ENCODE measurements at places on chromosomes 2 and 18.

DNA sequence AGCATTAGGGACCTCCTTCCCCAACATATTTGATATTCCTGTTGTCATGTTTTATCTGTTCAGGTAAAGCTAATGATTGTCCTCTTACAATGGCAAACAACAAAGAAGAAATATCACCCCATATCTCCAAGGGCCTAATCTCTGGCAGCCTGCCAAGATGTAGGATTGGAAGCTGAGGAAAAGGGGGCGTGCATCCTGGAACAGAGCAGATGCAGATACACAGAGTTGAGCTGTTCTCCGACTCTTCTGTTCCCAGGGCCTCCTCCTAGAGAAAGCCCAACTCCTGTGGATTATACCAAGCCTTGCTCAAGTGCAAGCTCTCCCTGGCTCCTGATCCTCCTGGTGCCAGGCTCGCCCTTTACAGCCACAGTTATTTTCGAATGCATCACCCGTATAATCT lies 35.2 kb upstream of the CD207 start:
- DNase-seq, result no peak

- DNase-seq, result no peak
These were observed 12.1 kb downstream of the TCF7L1 start for GRCh38 chr2:85145116-85145820.

DNA sequence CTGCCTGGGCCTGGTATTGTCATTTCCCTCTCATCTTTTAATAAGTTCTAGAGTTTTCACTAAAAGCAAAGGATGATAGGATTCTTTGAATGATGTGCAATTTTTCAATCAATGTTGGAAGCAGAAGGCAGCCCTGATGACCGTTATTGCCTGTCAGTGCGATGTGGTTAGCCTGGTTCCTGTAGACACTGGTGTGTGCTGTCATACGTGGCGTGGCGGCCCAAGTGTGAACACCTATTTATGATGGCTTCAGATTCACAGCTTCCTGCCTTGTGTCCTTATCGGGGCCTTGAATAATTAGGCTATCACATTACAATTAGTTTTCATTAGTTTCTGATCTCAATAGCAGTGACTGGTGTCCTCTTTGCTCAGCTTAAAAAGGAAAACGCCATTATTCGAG lies 218.5 kb downstream of the TPGS2 start:
- no peak for DNase-seq

- peak; percentile 98 for DNase-seq
These were observed 26.4 kb downstream of the TBC1D8 start for GRCh38 chr2:101124643-101125366.

GRCh38 chr2:167192833-167193232 lies 304.6 kb downstream of the XIRP2 start:
- DNase-seq, result no peak

DNA sequence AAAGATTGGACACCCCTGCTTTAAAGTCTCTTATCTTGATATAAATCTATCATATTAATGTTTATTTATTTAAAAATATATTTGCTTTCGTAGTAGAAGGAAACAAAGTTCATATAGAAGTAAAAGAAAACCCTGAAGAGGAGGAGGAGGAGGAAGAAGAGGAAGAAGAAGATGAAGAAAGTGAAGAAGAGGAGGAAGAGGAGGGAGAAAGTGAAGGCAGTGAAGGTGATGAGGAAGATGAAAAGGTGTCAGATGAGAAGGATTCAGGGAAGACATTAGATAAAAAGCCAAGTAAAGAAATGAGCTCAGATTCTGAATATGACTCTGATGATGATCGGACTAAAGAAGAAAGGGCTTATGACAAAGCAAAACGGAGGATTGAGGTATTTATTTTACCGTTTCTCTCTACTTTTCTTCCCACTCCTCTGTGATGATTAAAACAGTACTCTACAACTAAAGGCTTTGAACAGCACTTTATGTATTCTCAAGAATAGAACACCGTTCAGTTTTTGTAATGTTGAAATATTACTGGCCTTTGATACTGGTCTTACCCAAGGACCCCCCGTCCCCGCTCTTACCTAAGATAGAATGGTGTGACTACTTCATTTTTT lies 39.2 kb downstream of the EIF5B start:
- no peak for DNase-seq

DNA sequence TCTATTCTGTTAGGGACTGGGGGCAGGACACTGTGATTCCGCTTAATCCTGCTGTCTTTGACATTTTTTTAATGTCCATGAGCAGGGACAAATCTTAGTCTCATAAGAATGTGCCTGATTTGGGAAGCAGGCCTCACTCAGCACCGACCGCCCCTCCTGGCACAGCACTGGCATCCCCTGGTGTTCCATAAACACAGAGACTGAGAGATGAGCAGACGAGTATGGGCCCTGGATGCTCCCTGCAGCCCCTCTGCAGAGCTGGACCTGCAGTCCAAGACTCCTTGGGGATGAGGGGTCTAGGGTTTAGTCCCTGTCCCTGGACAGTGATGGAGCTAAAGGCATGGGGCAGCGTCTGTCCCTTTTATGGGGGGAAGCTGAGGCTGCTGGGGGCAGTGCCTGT lies 81.6 kb downstream of the NDUFA10 start:
- no peak for DNase-seq

DNA sequence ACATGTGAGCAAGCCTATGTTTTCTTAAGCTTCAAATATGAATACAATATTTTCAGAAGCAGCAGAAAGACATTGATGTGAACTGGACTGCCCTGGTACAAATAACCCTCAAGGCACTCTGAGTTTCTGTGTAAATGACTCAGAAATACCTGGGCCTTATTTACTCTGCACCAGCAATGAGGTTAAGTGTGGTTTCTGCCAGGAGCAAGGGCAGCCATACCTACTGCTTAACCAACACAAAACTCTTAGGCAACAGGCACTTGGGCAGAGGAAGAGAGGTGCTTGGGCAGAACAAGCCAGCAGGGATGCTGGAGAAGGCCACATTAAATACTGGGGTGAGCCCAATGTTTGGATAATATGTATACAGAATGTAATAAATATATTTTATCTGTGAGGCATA lies 29.4 kb upstream of the ARL5A start:
- DNase-seq, result no peak

DNA sequence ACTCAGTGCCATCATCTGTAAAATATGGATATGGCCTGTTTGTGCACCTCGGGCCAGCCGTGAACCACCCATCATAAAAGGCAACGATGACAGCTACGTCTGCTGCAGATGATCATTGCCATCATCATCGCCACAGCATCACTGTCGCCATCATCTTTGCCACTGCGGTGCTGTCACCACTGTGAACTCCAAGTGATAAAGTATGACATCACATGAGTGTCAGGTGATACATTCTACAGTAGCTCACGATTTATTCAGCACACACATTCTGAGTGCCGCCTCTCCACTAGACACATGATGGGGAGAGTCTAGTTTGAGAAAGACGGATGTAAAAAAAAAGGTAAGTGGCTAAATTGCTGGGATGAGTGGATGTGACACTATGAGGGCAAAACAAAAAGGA lies 755.4 kb upstream of the RAB6C start:
- no peak for DNase-seq

DNA sequence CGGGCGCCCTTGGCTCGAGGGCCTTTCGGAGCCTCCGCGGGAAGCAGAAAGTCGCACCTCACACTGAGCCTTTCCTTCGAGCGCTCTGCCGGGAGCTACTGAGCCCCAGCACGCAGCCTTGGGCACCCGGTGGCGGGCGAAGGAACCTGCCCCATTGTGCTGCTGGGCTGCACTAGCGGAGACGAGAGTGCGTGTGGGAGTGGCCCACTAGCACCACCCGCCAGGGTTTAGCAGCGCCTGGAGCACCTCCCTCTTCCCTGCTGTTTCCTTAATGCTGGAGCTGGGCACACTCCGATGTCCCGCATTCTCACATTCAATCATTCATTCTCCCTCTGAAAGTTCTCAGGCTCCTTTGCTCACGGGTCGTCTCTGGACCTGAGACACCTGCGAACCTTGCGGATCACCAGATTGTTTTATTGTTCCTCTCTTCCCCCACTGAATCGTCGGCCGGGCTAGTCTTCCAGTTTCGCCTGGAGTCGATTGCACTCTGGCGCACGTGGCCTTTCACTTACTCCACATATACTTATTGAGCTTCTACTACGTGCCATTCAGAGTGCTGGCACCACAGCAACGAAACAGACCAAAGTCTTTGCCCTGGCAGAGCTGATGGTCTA lies 8.5 kb upstream of the PAX3 start:
- no peak for DNase-seq

- DNase-seq, result no peak
These were observed 37.5 kb upstream of the STK17B start for GRCh38 chr2:196208915-196209314.

DNA sequence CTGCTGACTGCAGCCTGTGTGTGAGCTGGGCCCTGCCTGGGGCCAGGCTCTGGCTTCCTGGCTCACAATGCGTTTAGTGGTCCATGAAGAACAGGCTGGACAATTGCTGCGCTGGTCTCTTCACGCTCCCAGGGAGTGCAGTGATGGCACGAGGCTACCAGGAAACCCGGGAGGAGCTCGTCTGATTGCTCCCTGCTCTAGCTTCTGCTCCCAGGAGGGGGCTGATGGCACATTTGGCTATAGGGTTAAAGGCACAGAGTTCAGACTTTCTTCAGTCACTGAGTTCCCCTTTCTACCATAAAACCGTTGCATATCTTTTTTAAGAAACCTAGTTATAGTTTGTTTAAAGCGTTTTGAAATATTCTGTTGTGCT lies 60.1 kb downstream of the KCNF1 start:
- DNase-seq, result no peak

DNA sequence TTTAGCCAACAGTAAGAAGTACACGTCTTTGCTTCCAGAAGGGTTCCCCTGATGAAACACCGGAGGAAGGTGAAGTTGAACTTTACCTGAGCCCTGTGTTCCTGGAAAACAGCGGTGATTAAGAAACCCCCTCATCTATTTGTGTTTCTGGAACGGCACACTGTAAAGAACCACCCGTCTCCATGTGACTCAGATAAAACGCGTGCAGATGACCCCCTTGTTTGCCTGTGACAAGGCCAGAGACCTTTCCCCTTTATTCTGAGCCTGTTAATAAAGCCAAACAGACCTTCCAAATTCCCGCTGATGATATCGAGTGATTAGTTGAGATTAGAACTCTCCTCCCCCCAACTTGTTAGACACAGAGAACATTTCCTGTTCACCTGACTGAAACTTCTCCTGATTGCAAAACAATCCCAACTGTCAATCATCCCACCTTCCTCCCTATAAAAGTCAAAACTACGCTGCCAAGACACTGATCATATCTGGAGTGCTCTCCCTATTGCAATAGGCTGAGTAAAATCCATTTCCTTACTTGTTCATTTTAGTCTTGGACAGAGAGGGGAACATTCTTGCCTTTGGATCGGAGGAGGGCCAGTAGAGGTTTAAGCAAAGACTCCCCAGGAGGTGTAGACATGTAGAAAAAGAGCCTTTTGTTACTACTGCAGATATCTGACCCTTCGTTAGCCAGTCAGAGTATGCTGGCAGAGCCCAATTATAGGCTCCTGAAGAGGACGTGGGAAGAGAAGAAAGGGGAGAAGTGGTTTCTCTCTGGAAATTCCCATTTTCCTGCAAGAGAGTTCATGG lies 914 bp upstream of the IWS1 start:
- DNase-seq, result no peak

DNA sequence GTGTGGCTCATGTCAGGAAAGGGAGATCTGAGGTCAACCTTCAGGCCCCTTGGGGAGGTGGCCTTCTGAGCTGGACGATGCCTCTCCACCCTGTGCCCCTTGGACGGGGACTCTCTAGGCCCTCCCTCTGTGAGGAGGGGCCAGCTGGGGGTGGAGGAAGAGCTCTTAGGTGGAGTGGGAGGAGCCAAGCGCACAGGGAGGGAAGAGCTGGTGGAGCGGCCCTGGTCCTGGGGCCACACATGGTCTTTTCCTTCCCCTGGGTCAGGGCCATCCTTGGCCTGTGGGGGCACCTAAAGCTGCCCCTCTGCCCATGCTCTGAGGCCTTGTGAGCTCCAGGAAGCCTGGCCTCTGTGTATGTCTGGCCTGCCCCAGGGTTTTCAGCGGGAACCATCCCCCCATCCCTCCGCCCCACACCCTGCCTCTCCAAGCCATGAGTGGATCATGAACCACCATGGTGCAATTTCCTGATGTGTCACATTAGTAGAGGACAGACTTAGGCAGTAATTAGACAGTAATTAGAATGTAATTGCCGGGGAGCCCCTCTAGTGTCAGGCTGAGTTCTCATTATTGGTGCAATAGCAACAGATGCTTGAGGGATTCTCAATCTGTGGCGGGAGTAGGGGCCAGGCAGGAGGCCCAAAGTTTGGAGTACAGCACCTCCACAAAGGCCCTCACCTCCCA lies 63.0 kb downstream of the GLI2 start:
- DNase-seq, result no peak

DNA sequence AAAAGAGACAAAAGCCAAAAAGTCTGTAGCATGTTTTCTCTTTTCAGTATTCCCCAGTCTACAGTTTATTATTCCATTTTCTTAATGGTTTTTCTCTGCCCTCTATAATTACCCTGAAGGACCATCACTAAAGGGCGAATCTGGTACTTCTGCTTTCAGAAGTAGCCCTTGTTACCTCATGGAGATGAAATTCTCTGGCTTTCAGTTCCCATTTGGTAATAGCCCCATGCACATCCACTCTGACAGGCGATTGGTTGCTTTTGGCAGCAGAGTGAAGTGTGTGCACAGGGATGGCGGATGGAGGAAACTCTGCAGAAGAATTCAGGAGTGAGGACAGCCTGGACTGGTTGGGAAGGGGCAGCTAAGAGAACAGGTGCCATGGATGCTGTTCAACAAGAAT lies 66.3 kb upstream of the NABP1 start:
- DNase-seq, result no peak

All from pulmonary artery endothelial cell (primary cell).